Body of pancreas (tissue), 4 donors: ENCODE measurements at places on chromosomes 12 and 14.

DNA sequence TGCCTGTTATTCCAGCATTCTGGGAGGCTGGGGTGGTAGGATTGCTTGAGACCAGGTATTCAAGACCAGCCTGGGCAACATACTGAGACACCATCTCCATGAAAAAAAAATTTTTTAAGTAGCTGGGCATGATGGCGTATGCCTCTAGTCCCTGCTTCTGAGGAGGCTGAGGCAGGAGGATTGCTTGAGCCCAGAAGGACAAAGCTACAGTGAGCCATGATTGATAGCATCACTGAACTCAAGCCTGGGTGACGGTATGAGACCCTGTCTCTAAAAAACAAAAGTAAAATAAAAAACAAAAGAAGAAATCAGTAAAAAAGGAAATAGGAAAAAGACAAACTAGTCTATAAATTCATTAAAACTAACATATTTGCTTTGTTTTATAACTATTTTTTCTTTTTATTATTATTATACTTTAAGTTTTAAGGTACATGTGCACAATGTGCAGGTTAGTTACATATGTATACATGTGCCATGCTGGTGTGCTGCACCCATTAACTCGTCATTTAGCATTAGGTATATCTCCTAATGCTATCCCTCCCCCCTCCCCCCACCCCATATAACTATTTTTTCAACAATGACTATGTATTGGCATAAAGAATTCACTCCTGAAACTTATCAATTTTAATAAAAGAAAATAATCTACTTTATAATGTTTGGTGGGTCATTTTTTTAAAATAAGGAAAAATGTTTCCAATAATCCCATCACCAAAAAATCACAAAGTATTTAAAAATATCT is 15.4 kb upstream of the AP4S1 start:
- no peak for DNase-seq

DNA sequence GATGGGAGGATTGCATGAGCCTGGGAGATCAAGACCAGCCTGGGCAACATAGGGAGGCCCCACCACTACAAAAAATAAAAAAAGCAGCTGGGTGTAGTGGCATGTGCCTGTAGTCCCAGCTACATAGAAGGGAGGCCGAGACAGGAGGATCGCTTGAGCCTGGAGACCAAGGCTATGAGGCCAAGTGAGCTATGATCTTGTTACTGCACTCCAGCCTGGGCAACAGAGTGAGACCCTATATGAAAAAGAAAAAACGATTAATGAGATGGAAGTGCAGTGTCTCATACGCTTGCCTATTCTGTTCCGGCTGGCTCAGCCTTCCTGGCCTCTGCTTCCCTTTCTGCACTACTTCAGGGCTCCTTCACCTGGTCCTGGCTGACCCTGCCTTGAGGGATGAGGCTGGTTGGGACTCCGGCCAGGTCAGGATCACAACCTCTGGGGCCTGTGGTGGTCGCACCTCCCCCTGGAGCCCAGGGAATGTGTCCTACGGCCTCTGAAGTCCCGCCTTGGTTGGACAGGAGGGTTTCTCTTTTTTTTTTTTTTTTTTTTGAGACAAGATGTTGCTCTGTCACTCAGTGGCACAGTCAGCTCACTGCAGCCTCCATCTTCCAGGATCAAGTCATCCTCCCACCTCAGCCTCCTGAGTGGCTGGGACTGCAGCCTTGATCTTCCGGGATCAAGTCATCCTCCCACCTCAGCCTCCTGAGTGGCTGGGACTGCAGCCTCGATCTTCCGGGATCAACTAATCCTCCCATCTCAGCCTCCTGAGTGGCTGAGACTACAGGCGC is 10.7 kb downstream of the TEDC1 start:
- DNase-seq: no peak

- DNase-seq: no peak
Measured at GRCh38 chr14:31208546-31209424, 1.2 kb upstream of the HECTD1 start.

DNA sequence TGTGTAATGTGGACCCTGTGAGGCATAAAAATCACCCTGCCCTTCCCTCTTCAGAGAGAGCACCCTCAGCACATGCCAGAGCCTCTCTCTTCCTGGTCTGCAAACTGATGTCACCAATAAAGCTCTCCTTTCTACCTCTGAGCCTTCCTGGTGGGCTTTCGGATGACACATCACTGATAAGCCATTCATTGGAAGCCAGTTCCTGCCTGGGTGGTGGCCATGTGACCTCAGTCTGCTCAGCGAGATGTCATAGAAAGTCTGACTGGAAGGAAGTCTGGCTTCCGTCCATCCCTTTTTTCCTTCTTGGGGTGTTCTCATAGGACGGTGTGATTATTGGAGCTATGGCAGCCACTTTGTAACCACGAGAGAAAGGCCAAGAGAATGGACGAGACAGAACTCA is 95.7 kb downstream of the PIWIL1 start:
- DNase-seq: no peak

GRCh38 chr12:57545809-57546437 is 1.1 kb downstream of the DCTN2 start:
- DNase-seq: no peak

DNA sequence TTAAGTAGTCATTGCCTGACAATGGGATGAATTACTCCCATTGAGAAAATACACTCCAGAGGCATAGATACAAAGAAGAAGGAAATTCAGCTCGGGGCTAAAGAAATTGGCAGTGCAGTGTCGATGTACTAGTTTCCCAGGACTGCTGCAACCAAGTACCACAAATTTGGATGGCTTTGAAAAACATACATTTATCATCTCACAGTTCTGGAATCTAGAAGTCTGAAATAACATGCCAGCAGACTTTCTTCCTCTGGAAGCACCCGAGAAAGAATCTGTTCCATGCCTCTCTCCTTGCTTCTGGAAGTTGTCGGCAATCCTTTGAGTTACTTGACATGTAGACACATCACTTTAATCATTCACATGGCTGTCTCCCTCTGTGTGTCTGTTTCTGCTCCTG is 101.9 kb downstream of the TMTC3 start:
- DNase-seq: no peak

GRCh38 chr14:106737021-106737420 is 1210.6 kb downstream of the TMEM121 start:
- DNase-seq: no peak

GRCh38 chr12:84637926-84638325 is 274.7 kb downstream of the SLC6A15 start:
- no peak for DNase-seq

DNA sequence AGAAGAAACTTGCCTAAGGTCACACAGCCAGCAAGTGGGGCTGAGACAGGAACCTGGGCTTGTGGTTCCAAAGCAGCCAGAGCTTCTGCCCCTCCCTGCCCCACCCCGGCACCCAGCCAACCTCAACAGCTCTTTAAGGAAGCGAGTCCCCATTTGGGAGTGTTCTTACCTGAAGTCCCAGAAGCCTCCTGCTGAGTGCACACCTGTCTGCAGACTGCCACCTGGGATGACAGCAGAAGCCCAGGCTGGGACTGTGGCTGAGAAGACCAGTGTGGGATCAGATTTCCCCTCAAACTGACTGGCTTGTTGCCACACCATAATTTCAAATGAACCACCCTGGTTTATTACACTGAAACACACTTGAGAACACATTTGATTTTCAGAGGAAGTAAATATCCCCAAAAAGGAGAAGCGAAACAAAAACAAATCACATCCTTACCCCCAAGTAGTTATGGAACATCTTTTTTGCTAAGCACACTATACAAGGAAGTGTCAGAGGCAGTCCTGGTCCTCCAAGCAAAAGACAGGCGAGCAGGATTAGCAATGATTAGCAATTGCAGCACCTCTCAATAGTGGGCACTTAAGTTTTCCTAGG is 6.3 kb upstream of the RIN3 start:
- no peak for DNase-seq

DNA sequence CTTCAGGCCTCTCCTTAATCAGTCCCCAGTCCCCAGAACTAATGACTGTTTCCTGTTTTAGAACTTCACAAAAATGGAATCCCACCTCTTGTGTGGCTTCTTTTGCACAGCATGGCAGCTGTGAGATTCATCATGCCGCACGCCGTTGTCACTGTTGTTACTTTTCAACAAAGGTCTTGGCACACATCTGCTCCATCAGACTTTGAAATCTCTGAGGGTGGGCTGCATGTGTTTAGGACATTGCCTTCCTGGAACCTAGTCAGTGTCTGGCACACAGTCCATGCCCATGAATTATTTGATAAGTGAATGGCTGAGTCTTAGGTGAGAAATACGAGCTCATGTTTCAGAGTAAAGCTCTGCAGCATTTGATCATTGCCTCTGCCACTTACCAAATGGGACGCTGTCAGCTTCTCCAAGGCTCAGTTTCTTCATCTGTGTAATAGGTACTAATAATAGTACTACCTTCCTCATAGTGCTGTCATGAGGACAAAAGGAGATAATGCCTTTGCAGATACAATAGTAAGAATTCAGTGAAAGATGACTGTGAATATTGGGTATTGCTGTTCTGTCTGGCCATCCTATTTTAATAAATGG is 90.4 kb downstream of the SRRM4 start:
- DNase-seq: no peak

DNA sequence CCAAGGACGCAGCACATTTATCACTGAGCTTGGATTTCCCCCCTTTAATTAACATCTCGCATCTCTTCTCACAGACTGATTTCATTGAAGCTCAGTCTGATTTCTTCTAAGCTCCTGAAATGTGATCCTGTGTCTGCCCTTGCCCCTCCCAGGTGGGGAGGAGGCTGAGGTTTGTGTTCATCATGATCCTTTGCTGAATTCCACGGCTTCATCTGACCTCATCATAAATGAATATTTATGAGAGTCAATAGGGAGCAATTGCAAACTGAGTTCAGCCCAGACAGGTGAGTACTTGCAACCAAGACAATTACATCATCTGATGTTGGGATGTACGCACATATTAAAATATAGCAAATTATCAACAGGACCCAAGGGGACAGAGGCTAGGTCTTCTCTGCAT is 72.4 kb downstream of the MAP1LC3B2 start:
- peak; percentile 37 for DNase-seq

- DNase-seq: no peak
Measured at GRCh38 chr12:42969355-42969754, 379.8 kb upstream of the PRICKLE1 start.

DNA sequence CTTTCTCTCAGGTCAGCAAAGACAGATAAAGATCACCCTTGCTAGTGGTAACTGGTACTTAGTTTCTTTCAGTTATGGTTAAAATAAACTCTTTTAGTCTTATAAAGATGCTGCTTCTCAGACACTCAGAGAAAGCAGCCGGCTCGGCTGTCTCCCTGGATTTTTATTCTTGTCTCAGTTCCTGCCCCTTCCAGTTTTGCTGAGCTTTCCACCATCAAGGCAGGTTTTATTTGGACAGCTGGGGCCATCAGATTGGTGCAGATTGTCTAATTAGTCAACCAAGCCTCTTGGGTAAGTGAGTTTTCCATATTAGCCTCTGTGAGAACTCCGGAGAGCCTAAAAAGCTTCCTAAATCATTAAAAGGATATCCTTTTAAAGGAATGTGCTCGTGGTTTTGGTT is 130.8 kb upstream of the BMP4 start:
- DNase-seq: no peak

DNA sequence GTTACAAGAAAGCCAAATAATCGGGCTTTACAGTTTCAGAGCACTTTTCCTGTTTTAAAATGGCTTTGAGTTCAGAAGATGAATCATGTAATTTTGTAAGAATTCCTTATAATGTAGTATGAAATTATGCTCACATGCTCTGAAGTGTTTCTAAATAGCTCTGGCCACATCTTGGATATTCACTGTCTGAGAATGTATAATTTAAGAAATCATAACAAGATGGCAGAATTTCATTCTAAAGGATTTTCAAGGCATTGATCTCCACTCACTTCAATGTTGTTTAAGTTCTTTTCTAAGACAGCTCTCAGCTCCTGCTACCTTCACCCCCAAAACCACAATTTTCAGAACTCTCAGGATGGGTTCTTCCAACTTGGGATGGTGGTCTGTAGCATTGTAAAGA is 180.1 kb downstream of the DACT1 start:
- no peak for DNase-seq

DNA sequence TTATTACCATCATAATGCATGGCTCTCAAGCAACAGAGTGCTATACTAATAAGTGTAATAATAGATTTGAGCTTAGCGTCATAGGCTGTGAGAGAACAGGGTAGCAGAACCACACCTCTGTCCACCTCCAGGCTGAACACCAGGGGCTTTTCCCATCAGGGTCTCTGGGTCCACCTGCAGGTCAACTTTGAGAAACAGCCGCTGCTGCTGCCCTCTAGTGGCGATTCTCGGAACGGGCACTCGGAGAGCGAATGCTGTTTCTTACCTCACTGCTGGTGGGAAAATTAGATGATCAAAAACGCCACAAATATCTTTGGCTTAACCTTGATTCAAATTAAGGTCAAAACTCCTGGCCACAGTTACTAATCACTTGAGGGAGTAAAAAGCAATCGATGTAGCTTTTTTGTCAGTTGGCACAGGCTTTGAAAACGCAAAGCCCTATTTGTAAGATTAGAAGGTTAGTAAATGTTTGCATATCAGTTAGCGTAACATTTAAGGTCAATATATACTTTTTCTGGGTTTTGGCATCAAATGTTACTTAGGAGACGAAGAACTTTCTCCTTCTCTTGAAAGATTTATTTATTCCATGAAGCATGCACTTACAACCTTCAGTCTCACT is 127.9 kb upstream of the TMEM132D start:
- peak; percentile 73 for DNase-seq

- DNase-seq: no peak
Measured at GRCh38 chr14:59454139-59454538, 11.0 kb downstream of the GPR135 start.

DNA sequence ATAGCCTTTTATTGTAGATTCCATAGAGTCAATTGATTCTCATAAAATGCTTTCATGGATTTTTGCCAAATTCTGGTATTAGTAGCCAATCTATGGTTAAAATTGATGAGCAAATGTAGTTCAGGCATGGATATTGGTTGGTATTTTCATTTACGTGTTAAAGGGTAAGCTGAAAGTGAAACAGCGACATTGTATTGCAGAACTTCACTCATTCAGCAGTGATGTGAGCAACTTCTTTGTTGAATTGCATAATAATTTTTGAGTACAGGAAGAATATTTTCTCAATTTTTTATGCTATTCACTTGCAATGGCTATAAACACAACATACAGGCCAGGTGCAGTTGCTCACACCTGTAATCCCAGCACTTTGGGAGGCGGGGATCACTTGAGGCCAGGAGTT is 24.2 kb upstream of the FAM222A start:
- no peak for DNase-seq

DNA sequence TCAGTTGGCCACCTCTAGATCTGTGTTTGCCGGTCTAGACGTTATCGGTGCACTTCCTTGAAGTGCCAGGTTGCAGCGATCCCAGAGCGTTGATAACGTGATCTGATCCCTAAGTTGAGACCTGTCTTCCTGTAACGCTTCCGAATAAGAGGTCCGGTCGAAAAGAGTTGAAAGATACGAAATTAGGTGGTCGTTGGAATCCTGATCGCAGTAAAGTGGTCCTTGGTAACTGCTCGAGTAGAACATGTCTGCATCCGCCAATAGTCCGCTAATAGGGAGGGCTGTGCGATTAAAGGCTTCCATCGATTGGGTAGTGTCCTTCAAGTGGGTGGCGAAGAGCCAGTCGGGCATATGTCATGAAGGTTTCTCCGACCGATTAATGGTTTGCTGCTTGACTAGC is 2.7 kb downstream of the SRSF5 start:
- DNase-seq: peak; percentile 45
